Small intestine (tissue), 16 donors: ENCODE measurements at places on chromosomes 2 and 18. TPM values are rescaled to one million over a fixed set of nuclear protein-coding genes. Genes with fewer than 3 reads are reported as not detected.

Gene HEATR5B
- polyA plus RNA-seq, result 18.3 TPM

Gene RALB
- 61.8 TPM for polyA plus RNA-seq

Gene COBLL1
- 5.4 TPM for polyA plus RNA-seq

GRCh38 chr2:70133491-70134322, 46.4 kb downstream of the PCBP1 start:
- no peaks in the 10 kb centered on the region for H3K27me3 ChIP-seq
- H3K36me3 ChIP-seq, result no peaks in the 10 kb centered on the region
- H3K27ac ChIP-seq, result no peak overlapping the region
- H3K4me3 ChIP-seq, result no peak overlapping the region
- H3K4me1 ChIP-seq, result no peaks in the 10 kb centered on the region

GRCh38 chr2:114610677-114611076, 168.2 kb downstream of the DPP10 start:
- H3K27me3 ChIP-seq, result peaks cover 2% of the 10 kb centered on the region
- DNase-seq, result no peak
- no peaks in the 10 kb centered on the region for H3K4me1 ChIP-seq
- no peak overlapping the region for H3K4me3 ChIP-seq
- H3K36me3 ChIP-seq, result no peaks in the 10 kb centered on the region

DNA sequence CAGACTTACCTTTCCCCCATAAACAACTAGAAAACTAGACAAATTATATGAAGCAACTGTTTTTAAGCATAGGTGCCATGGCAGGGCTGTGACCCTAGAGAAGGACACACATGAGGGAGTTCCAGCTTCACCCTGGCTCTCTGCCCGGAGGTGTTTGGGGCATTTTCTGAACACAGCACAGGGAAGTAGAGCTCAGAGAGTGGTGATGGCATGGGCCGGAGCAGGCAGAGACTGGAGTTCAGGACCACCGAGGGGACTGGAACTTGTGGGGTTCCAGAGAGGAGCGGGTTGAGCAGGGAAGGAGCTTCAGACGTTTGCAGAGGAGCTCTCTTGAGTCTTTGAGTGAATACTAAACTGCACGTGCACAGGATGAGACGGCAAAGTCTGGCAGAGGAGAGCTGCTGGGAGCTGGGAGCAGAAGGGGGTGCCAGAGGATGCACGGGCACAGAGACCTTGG, 26.5 kb upstream of the KLF11 start:
- H3K36me3 ChIP-seq, result no peaks in the 10 kb centered on the region
- H3K27me3 ChIP-seq, result no peaks in the 10 kb centered on the region
- H3K4me1 ChIP-seq, result no peaks in the 10 kb centered on the region
